ENCODE measurements at places on chromosomes 16 and 17.

DNA sequence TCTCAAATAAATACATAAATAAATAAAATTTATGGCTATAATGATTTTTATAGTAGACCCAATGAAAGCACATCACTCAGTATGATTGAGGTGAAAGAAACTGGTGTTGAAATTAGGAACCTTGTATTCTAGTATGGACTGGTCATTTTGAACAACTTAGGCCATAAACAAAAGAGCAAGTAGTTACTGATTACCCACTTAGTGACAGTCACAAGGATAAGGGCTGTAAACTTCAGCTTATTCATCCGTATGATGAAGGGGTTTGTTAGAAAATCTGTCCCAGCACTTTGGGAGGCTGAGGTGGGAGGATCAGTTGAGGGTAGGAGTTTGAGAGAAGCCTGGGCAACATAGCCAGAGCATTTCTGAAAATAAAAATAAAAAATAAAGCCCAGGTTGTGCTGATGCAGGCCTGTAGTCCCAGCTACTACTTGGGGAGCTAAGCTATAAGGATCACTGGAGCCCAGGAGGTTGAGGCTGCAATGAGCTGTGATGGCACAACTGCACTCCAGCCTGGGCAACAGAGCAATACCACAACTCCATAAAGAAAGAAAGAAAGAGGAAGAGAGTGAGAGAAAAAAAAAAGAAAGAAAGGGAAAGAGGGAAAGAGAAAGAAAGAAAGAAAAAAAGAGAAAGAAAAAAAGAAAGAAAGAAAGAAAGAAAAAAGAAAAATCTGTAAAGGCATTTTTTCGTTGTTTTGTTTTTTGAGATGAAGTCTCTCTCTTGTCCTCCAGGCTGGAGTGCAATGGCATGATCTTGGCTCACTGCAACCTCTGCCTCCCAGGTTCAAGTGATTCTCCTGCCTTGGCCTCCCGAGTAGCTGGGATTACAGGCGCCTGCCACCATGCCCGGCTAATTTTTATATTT lies 4.2 kb upstream of the SPAG9 start:
- H3K4me1 ChIP-seq = no peaks in the 10 kb centered on the region
- no peak for ATAC-seq
- H3K27ac ChIP-seq = no peak overlapping the region
- no peaks in the 10 kb centered on the region for H3K27me3 ChIP-seq
- H3K36me3 ChIP-seq = no peaks in the 10 kb centered on the region

DNA sequence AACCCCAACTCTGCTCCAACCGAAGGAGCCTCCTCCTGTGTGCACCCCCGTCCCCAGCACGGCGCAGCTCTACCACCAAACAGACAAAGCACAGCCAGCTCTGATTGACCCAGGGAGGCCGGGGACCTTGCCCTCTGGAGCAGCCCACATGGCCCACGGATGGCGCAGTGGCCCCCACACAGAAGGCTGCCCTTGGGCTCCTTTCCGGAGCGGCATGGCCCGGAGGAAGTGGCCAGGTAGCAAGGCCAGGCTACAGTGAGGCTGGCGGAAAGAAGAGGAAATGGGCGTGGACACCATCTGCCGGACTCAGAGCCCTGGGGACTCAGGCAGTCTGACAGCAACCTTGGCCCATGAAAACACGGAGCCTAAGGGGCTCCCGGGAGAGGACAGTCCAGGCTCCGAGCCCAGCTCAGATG lies 19.9 kb upstream of the ZC3H18 start:
- no peak overlapping the region for H3K27ac ChIP-seq
- no peak overlapping the region for H3K4me3 ChIP-seq
- H3K36me3 ChIP-seq = no peaks in the 10 kb centered on the region

DNA sequence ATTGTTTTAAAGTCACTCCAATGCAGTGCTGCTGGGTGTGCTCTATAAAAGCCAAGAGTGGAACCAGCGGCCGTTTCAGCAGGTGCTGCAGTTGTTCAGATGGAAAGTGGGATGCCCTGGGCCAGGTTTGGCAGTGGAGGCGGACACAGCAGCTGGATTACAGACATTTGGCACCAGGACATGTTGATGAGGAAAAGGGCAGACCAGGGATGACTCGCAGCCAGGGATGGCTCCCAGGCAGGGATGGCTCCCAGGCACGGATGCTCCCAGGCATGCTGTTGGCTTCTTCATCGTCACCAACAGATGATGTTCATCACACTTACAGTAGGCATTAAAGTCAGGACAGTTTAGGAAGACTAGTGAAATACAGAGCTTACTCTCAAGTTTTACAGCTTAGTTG lies 10.0 kb downstream of the GAN start:
- no peak for ATAC-seq

DNA sequence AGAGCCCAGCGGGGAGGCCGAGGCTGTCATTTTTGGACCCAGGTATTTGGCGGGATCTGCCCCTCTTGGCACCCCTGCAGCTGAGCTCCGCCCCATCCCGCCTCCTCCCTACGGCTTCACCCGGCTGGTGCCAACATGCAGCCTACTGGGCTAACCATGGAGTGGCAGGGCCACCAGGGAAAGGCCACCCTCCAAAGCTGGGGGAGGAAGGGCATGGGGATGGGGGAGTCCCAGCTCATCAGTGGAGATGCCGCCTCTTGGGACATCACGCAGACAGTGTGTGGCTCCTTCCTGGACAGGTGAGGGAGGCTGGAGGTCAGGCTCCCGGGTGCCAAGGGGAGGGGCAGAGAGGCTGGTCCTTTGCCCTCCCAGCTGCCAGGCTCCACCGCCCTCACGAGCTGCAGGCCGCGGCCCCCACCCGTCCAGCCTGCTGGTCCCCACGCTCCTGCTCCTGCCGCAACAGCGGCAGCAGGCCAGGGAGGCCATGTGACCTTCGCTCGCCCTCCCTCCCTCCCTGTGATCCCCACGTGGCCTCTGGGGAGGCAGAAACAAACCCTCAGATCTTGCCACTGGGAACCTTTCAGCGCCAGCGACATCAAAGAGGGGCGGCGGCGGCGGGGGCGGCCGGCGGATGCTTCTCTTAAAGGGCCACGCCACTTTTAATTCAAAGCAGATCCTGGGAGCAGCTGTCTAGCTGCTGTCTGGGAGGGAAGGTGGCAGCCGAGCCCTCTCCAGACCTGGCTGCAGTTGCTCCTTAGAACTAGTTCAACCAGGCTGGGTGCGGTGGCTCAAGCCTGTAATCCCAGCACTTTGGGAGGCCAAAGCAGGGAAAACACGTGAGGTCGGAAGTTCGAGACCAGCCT lies 6.8 kb upstream of the NOTUM start:
- H3K27ac ChIP-seq = no peak overlapping the region
- H3K4me1 ChIP-seq = peaks cover 29% of the 10 kb centered on the region
- peaks cover 74% of the 10 kb centered on the region for H3K27me3 ChIP-seq

GRCh38 chr16:22091721-22092120 lies 620 bp upstream of the VWA3A start:
- H3K36me3 ChIP-seq = no peaks in the 10 kb centered on the region
- peaks cover 9% of the 10 kb centered on the region for H3K27me3 ChIP-seq
- no peak overlapping the region for H3K4me3 ChIP-seq
